ENCODE measurements at places on chromosomes 2 and 18.
A peak's percentile ranks its signal among the peaks of the same experiment; 100 is the strongest.

DNA sequence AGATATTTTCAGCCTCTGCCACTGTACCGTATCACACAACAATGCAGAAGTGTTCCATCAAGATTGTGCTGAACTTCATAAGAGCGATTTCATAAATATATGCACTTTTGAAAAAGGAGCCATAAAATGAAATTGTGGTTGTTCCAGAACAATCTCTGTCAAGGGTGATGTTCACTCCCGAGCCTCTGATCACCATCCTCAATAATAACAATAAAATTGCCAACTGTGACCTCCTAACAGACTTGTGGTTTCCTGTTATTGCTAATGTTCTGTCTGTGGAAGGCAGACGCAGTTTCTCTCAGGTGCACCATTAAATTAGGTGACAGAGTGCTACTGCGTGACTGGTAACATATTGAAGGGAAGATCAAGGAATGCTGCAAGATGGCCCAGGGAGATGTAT lies 383.7 kb downstream of the SOCS6 start:
- DNase-seq: no peak

DNA sequence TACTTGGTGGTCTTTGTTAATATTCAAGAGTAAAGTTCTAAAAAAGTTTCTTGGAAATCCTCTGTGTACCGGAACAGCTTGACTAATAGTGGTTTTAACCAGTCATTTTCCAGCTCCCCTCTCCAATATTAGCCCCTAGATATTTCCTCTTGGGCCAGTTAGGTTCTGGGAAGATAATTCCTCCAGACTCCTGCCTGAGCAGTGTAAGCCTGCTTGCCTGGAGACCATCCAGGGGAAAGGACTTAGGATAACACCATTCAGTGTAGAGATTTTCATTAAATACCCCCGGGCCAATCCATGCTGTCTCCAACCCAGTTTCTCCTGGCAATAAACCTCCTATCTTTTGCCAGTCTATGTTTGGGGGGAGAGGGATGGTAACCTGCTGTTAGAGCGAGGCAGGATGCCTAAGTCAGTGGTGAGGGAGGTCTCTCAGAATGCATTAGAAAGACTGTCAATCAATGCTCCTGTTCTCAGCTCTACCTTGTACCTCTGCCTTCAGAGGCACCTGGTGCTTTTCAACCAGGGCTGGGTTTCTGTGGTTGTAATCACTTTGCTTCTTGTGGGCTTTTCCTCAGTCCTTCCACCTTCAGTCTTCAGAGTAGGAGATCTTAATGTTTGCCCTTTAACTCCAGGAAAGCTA lies 186.4 kb downstream of the RNF152 start:
- no peak for DNase-seq

- no peak for DNase-seq
These were observed 148.4 kb downstream of the MYCN start for GRCh38 chr2:16088802-16089112.

DNA sequence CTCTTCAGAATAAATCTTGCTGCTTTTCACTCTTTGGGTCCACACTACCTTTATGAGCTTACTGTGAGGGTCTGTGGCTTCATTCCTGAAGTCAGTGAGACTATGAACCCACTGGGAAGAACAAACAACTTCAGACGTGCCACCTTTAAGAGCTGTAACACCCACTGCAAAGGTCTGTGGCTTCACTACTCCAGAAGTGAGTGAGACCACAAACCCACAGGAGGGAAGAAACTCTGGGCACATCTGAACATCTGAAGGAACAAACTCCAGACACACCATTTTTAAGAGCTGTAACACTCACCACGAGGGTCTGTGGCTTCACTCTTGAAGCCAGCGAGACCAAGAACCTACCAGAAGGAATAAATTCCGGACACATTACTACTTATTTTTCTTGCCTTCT lies 964.1 kb upstream of the NXPH2 start:
- DNase-seq: no peak

DNA sequence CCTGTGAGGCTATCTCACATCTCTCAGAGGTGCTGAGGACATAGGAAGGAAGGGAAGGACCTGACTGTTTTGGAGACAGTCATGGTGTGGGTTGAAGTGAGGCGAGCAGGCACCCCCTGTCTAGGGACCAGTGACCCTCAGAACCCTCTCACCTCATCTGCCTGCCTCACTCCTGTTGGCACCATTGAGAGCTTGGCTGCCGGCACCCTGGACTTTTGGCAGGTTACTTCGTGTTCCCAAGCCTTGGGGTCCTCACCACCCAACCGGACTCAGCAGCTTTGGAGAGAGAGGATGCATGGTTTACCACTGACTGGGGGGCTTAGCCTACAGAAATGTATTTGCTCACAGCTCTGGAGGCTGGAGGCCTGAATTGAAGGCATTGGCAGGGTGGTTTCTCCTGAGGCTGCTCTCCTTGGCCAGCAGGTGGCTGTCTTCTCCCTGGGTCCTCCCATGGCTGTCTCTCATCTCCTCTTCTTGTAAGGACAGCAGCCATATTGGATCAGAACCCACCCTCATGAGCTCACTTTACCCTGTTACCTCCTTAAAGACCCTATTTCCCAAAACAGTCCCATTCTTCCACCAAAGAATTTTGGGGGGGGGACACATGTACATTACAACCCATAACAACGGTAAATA lies 142.0 kb downstream of the TSN start:
- peak; percentile 4 for DNase-seq

DNA sequence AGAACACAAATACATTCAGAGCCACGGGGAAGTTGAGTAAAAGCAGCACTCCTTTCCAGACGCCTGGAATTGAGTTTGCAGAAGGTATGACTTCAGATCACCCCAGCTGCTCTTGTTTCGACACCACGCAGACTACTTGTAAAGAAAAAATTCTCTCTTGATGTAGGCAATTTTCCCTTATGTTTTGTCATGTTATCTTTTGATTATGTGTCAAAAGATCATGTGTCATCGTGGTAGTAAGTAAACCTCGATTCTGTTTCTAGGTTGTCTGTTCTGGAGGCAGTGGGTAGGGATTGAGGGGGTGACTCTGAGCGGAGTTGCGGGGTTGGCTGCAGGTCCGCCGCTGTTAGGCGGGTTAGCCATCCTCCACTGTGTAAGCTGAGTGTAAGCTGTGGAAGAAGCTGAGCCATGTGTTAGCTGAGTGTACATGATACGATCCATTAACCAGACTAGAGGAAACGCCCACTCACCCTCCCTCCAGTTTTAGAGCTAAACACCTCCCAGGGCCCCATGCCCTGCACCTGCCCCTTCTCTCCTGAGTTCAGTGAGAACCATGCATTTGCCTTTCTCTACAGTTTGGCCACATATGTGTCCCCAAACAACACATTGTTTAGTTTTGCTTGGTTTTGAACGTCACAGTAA lies 181.8 kb downstream of the SNTG2 start:
- no peak for DNase-seq

DNA sequence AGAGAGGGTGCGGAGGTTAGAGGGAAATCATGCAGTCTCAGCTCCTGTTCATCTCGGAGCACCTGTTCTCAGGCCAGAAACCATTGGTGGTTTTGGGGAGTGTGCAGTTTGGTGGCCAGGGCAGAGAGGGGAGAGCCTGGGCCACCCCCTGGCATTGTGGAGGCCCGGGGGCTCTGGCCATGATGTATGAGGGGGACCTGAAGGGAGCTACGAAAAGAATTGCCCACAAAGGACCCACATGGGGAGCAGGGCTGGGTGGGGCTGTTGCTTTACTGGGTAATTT lies 87.7 kb downstream of the DGKD start:
- DNase-seq: no peak

DNA sequence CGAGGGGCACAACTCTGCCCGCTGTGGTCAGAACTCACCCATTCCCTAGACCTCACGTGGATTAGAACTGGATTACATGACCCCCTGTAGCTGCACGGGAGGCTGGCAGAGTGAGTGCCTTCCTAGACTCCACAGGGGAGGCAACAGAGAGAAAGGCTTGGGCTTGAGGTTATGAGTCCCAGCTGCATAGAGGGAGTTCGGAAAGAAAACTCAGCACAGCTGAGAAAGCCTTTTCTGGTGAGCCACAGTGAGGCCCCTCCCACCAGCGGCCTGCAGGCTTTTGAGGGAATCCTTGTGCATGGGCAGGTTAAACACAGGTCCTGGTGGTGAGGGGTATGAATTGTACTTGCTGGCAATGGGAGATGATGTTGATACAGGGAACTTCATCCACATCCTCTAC lies 217.3 kb downstream of the FHOD3 start:
- no peak for DNase-seq

DNA sequence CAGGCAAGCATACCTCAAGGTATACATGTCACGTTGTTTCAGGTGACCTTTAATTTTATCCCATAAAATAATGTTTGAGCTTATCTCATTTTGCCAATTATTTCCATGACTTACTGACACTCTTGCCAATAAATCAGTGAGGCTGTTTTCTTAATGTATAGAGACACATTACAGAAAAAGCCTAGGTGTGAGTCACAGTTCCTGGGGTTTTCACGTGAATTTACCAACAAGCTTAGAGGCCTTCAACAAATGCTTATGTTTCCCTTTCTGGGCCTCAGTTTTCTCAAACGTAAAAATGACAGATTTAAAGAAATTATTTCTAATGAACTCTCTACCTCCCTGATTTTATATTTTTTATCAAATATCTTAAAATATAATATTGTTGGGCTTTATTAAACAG lies 517.5 kb upstream of the SPHKAP start:
- DNase-seq: no peak

- peak; percentile 47 for DNase-seq
These were observed 13.9 kb downstream of the CKAP2L start for GRCh38 chr2:112750560-112750843.

GRCh38 chr2:160635488-160635887 lies 141.9 kb upstream of the RBMS1 start:
- DNase-seq: peak; percentile 60

DNA sequence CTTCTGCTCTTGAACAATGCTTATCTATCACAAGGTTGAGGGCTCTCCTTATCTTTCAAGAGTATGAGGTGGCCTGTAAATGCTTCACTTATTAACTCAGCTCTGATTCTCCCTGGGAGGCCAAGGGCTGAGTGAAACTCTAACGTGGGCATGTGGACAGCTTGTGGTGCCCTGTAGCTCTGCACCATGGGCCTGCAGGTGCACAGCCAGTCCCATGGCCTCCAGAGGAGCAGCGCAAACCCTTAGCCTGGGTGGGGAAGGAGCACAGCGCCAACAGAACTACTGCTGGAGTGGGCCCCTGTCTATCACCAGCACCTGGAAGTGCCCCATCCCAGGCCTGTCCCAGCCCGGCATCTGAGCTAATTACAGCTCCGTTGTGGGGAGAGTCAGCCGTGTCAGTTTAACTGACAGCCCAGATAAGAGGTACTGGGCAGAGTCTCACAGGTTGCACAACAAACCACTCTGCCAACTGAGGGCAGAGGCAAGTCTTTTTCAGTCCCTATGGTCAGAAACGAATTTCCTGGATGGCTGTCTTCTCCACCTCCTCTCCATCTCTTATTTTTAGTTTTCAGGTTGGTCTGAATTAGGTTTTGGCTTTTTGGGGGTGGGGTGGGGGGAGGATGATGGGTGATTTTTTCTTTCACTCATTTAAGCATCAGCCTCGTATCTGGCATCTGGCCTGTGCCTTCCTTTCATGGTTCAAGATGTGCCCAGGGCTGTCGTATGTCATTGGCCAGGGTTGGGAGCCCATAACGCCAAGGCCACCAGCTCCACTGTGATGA lies 219.5 kb downstream of the BCL2 start:
- DNase-seq: no peak

- peak; percentile 57 for DNase-seq
These were observed 19.0 kb downstream of the TMSB10 start for GRCh38 chr2:84924173-84925106.

DNA sequence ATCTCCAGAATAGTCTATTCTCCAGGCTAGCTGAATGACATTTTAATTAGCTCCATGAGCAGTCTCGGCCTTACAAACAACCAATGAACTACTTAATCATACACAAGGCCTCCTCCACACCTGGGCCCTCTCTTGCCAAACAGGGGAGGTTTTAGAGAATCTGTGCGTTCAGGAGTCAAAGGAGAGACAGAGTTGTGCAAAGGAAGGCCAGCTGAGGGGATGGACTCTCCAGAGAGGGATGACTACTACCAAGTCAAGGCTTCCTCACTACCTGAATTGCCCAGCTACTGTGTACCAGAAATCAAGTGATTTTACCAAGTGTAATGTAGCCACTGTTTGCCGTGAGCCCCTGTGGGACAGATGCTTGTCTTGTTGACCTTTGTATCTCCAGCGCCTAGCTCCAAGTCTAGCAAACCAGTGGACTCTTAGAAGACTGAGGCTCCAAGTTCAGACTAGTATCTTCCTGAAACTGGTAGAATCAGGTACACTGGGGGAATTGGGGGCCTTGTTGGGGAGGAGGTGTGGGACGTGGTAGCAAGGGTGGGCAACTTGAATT lies 123.1 kb upstream of the STON1 start:
- DNase-seq: no peak

DNA sequence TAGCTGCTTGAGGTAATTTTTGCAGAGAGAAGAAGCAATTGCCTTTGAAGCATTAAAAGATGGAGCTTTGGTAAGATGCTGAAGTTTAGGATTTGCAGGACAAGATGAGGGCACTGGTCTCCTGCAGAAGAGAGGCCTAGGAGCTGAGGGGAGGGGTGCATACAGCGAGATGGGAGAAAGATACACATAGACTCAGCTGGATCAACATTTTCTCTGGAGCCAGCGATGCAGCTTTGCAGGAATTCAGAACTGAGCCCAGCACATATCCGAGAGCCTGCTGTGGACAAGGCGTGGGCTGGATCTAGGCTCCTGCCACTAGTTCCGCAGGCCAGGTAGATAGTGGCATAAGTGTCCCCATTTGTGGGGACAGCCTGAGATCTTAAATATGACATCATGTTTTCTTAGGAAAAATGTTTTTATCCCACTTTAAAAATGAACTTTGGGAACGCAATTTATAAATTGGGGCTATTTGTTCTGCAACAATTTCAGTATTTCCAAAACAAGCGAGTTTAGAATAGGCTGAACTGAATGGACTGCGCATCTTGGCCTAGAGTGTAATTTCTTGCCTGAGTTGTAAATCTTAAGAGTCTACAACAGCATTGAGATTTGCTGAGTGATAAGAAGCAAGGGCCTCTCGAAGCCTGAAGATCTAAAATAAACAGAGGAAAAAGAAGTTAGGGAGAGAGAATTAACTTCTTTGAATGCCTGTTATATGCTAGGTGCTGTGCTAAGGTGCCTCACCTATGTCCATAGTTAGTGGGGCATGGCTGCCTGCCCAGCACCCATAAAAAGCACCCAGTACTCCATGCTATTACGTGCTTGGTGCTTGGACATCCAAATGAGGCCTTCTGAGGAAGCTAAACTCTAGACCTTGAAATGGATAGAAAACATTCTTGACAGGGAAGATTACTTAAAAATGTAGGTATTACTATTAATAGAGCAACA lies 17.3 kb downstream of the GRHL1 start:
- no peak for DNase-seq

DNA sequence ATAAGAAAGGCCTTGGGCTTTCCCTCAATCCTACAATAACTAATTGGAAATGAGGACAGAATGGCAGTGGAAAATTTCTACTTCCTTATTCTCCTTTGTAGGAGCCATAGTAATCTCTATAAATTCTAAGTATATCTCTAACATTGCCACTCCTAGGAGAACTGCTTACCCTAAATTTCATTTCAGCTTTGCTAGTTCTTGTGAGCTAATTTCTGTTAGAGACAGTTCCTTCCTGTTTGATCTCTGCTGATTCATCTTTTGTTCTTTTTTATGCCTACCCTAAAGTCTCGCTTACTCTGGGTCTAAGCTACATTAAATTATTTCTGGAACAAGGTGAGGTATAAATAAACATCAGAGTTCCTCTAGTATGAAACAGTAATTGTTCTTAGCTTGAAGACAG lies 25.7 kb downstream of the ABHD3 start:
- no peak for DNase-seq

Data from astrocyte (in vitro differentiated cells and primary cell).